NCI-H2227 treated with DMSO at 0.1 percent for 48 hours (cell line): ENCODE measurements at places on chromosomes 3 and 15.
A peak's percentile ranks its signal among the peaks of the same experiment; 100 is the strongest.

- DNase-seq, result no peak
Measured at GRCh38 chr3:135982404-135982761, 16.9 kb downstream of the PPP2R3A start.

GRCh38 chr3:15294929-15295328, 37.5 kb downstream of the SH3BP5 start:
- DNase-seq, result no peak

GRCh38 chr3:174218016-174218415, 641.1 kb upstream of the NAALADL2 start:
- no peak for DNase-seq

- peak; percentile 3 for DNase-seq
Measured at GRCh38 chr3:65170390-65171042, 482.7 kb upstream of the ADAMTS9 start.

DNA sequence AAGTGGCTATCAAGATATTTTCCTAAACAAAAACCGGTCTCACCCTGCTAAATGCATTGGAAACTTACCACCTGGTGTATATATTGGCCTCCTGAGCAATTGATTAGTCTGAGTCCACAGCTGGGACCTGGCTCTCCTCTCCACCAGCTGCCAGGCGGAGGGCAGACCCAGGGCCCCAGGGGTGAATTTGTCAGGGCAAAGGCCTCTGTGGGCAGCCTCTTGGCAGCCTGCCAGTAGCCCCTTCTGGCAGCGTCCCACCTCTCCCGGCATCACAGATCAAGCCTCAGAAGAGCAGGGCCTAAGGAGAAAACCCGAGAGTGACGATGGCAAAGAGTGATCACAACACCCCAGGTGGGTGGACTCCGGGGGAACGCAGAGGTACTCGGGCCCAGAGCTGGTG, 43.0 kb upstream of the IDH2 start:
- no peak for DNase-seq

DNA sequence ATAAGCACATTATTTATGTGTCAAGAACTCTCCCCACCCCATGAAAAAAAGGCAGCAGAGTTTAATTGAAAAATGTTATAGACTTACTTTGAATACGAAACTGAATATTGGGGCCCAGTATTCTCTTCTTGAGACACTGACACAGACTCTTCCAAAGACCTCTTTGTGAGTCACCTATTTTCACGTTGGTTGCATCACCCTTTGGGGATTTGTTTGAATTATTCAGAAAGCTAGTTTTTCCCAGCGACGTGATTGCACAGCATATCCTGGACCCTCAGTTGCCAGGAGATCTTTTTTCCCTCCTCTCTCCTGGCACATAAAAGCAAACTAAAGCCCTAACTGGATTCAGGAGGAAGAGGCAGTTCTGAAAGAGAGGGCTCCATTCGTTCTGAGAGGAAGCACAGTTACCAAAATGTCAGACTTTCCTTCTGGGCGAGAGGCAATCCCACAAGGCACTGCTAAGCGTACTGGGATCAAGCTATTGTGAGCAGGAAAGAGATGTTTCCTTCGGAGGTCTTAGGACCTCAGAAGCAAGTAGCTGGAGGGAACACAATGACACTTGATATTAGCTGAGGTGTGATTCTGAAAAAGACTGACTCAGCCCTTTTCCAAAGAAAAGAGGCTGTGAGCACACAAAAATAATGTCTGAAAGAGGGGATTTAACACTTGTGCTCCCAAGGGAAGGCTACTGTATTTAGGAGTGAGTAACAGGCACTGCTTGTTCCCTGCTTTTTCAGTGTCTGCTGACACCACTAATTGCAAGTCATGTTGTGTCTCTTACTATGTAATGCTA, 65.8 kb upstream of the CADPS start:
- DNase-seq, result peak; percentile 19

GRCh38 chr15:81160312-81161159, 26.5 kb downstream of the CFAP161 start:
- DNase-seq, result no peak

DNA sequence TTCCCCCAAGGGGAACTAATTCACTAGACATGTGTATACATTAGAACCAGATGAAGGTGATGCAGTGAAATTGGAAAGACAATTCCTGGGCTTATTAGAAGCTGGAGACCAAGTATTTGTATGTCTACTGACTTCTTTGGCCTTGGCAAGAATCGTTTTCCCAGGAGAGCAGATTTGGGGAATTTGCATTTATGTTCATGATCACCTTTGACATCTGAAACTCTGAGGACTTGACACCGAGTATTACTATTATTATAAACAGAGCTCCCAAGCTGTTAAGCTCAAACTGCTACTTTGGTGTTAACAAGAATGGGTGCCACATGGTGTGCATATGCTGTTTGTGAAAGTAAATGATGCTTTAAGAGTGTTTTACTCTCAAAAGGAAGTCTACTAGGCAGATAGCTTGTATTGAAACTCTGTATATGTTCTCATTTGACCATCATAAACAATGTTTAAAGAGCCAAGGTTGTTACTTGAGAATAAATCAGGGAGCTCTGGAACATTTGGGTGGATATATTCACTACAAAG, 519.8 kb upstream of the GOLIM4 start:
- peak; percentile 72 for DNase-seq

- DNase-seq, result no peak
Measured at GRCh38 chr3:3800080-3800455, 837 bp downstream of the LRRN1 start.

- peak; percentile 46 for DNase-seq
Measured at GRCh38 chr3:123126031-123126430, 59.2 kb downstream of the PDIA5 start.

DNA sequence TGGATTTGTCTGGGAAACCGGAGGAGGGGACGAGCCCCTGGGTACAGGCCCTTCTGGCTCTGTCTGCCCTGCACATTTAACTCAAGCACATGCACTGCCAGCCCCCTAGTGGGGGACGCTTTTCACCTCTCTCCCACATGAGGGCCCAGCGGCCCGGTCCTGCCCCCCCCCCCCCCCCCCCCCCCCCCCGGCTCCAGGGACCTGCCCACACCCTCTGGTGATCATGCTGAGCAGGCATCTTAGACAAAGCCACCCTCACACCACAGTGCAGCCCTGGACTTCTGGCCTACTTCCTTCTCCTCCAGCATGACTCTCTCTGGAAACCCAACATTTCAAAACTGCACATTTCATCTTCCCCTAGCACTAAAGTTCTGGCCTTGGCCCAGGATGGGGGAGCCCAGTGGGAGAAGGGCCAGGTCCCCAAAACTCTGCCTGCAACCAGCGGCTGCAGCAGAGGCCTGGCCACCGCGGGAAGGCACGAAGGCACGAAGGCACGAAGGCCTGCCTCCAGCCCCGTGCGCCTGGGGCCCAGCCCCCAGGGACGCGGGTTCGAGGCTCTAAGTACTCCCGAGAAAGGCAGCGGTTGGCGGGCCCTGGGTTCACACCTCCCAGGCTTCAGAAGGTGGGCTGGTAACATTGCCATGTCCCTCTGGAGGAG, 14.1 kb downstream of the KLF15 start:
- no peak for DNase-seq

DNA sequence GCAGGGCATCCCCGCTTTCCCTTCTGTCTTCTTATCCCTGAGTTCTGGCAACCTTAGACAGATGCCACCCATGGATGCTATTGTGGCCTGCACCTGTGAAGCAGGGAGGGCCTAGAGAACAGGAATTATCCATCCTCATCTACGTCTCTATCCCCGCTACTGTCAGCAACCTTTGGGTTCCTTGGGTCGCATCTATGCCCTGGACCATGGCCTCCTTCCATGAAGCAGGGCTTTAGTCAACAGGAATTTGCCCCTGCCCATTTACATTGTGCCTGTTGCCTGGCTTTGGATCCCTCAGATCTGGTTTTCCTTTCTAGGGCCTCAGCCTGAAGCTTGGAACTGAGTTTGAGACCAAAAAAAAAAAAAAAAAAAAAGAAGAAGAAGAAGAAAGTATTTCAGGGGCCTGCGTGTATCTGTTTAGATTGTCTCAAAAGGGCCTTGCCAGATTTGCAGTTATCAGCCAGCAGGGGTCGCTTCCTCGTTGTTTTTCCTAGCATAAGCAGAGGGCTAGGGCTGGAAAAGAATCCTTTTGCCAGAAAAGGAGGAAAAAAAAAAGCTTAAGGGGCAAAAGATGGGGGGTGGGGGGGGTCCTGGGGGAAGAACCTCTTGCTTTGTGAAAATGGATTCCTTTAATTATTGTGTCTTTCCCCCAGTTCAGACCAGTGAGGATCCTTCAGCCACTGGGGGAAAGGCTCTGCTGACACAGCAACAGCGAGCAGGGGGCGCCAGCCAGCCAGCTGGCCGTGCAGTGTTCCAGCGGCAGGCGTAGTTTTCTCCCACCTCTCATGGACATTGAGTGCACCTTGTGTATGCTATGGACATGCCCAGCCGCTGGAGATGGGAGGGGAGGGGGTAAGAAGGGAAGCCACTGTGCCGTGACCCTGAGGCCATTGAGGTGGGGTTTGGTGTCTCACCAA, 65.7 kb upstream of the ALDH1L1 start:
- peak; percentile 14 for DNase-seq

- no peak for DNase-seq
Measured at GRCh38 chr15:59905176-59905575, 98.9 kb upstream of the FOXB1 start.

DNA sequence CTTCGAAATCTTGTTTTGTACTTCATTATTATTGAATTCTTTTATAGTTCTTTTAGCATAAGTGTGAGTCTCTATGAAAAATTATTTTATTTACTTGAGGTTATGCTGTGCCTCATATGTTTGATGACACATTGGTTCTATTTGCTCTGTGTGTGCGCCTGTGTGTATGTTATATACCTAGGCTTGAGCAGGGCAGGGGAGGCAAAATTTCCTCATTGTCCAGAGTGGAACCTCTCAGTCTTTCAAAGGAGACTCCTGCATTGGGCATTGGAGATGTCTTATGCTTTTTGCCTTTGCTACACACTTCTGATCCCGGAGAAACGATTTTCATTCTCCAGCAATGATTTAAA, 58.4 kb downstream of the ALCAM start:
- no peak for DNase-seq

GRCh38 chr15:67850994-67851571, 11.2 kb upstream of the RNU6-1 start:
- no peak for DNase-seq

DNA sequence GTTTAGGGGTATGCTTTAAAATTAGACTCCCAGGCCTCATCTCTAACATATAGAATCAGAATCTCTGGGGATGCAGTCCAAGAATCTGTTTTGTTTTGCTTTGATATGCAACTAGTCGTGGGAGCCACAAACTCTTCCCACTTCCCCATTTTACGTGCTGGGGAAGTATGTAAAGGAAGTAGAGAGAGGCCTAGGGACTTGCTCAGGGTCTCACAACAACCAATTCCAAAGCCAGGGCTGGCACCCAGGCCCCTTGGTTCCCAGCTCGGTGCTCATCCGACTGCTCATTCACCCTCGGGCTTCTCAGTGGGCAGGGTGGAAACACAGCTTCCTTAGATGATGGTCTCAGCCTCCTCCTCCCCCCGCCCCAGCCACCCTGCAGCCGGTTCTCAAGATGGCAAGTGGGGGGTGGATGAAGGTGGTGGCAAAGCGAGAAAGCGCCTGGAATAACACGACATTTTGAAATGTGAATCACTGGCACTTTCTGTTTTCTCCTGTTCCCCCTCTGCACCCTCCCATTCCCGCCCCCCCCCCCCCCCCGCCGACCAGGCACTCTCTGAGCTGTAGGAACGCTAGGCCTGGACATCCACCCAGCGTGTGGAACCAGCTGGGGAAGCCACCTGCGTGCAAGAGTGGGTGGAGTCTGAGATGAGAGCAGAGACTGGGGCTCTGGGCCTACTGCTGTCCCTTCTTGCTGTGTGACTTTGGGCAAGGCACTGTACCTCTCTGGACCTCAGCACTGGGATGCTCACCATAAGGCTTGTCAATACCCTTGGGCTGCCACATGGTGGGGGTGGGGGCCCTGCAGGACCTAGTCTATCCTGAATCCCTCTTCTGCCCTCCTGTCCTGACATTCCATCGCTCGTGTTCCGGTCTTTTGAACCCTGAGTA, 214.5 kb downstream of the RPLP1 start:
- DNase-seq, result no peak

- DNase-seq, result no peak
Measured at GRCh38 chr3:49813497-49814174, at the start of gene UBA7. Gene UBA7, minus strand, starts transcription at chr3:49813953. Its CDS starts 166 bp downstream, at chr3:49813787.

GRCh38 chr3:46242120-46242519, at the start of gene CCR3:
Gene CCR3, plus strand, starts transcription at chr3:46242460. Its CDS starts 22,699 bp downstream, at chr3:46265159.
- DNase-seq, result no peak

GRCh38 chr3:135034291-135034768, 239.3 kb downstream of the EPHB1 start:
- DNase-seq, result no peak

DNA sequence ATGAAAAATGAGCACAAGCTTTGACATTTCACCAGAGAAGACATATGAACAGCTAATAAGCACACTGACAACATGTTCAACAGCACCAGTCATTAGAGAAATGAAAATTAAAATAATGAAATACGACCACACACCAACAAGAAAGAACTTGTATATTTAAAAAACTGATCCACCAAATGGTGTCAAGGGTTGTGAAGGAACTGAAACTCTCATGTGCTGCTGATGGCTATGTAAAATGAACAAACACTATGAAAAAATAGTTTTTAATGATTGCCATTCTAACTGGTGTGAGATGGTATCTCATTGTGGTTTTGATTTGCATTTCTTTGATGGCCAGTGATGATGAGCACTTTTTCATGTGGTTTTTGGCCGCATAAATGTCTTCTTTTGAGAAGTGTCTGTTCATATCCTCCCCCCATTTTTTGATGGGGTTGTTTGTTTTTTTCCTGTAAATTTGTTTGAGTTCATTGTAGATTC, 193.8 kb downstream of the SCAPER start:
- no peak for DNase-seq

DNA sequence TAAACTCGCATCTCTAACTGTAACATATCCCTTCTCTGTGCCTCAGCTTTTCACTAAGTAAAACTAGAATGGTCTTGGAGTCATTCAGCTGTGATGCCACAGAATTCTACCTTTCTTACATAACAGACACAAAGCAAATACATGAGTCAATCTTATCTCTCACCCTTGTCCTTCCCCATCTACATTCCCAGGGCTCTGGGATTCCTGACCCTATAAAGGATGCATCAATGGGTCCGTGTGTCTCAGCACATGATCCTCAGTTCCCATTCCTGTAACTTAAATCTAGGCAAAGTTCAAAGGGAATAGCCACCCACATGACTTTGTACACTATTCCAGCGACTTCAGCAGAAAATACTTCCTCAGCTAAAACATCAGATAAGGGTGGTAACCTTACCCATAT, 11.8 kb upstream of the ARL8B start:
- DNase-seq, result no peak

DNA sequence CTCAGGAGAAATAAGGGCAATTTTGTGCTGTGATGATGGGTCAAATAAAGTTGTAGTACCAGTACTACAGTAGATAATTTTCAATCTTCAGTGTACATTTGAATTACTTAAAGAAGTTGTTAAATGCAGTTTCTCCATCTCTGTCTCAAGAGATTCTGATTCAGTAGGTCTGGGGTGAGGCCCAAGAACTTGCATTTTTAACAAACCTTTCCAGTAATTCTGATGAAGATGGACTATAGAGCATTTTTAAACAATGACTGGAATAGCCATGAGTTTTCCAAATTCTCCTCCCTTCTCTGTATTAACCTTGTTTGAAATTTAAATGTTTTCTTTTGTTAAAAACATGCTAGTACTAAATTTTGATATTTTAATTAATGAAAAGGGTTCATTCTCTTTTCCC, 127.0 kb upstream of the CD96 start:
- DNase-seq, result no peak

GRCh38 chr3:128606094-128606493, 44.5 kb downstream of the RPN1 start:
- DNase-seq, result no peak

GRCh38 chr3:126021224-126021623, 52.2 kb downstream of the ROPN1B start:
- no peak for DNase-seq
